ENCODE measurements at places on chromosomes 3 and 15.

- DNase-seq, result no peak
Observed at GRCh38 chr3:80087767-80088166, 320.0 kb upstream of the ROBO1 start.

DNA sequence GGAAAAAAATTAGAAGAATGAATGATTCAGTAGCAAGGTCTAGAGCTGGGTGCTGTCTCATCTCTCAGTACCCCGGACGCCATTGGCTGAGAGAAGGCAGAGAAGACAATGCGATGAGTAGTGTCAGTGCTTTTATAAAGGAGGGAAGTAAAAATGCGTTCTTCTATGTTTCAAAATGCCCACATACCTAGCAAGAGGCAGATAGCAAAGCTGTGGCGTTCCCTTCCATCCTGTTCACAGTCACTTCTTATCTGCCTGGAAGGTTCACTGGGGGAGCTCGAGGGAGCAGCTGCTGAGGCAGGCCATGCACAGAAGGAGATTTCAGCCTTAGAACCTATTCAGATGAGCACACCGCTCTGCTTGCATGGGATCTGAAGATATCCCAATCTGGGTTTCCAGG, 234.0 kb downstream of the RPLP1 start:
- DNase-seq, result no peak

DNA sequence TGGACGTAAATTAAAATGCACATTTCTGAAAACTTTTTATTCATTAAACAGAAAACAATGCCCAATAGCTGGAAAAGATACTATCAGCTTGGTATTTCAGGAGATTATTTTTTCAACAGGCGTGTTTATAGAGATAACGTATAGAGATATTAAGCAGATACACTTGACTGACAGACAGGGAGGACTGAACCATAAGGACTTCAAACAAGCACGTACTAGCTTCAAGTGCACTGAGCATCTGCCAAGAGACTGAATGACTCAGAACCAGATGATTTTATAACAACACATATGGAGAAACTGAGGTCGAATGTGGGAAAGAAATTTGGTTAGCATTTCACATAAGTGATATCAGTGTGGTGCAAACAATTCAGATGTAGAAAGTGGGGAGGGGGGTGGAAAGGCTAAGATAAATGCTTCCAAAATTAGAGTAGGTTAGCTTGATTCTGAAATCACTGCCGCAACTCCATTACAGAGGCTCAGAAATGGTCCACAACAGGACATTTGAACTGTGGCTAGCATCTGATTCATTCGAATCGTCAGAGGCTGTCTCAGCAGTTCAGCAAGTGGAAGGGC, 103.5 kb downstream of the SEMA6D start:
- DNase-seq, result no peak

GRCh38 chr3:45871780-45872179, 14.6 kb upstream of the CCR9 start:
- DNase-seq, result no peak

DNA sequence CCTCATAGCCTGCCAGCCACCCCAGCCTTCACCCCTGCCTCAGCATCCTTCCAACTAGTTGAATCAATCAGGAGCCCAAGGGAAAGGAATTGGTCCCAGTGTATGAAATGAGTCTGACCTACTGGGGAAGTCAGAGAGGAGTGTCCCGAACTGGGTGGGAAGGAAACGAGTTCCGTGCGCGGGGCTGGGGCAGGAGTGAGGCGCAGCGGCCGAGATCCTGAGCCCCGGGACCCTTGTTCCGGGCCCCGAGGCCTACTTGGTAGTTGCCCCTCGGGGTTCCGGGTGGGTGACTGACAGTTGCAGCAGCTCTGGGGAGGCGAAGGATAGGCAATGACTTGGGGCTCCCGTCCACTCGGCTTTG, 1.1 kb upstream of the PLCL2 start:
- DNase-seq, result no peak

GRCh38 chr3:5095886-5096285, 26.2 kb upstream of the ARL8B start:
- DNase-seq, result no peak

GRCh38 chr3:160477750-160478149, 28.2 kb upstream of the TRIM59 start:
- DNase-seq, result no peak

- DNase-seq, result no peak
Observed at GRCh38 chr3:129343643-129344360, 65.1 kb downstream of the HMCES start.

GRCh38 chr3:160454995-160455394, 5.4 kb upstream of the TRIM59 start:
- no peak for DNase-seq

DNA sequence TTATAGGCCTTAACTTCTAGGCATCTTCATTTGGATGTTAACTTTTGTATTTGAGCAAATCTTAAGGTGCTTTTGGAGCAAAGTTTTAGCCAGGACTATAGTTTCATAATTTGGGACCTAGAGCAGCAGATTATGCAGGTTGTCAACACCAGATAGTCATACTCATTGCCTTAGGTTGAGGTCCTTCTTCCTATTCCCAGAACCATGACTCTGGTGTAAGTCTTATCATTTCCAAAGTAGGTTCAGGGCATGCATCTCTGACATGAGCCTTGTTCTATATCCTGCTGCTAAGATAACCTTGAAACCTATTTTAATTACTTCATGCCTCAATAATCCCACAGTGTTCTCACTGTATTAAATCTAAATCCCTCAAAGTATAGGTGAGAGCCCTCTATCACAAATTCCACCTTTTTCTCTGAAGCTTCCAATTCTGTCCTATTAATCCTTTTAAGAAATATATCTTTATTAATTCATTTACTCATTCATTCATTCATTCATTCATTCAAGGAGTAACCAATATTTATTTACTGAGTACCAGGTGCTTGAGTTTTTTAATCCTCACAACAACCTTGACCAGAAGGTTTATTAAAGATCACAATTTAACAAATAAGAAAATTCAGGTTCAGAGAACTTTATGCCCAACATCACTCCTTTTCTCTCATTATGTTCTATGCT, 2.7 kb upstream of the FNDC3B start:
- DNase-seq, result no peak

DNA sequence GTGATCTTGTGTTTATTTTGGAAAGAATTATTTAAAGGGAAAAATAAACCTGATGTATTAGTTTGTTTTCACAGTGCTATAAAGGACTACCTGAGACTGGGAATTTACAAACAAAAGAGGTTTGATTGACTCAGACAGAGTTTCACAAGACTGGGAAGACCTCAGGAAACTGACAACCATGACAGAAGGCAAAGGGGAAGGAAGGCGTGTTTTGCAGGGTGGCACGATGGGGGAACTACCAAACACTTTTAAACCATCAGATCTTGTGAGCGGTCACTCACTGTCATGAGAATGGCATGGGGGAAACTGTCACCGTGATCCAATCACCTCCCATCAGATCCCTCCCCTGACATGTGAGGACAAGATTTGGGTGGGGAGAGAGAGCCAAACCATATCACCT, 87.0 kb downstream of the TP63 start:
- DNase-seq, result no peak

DNA sequence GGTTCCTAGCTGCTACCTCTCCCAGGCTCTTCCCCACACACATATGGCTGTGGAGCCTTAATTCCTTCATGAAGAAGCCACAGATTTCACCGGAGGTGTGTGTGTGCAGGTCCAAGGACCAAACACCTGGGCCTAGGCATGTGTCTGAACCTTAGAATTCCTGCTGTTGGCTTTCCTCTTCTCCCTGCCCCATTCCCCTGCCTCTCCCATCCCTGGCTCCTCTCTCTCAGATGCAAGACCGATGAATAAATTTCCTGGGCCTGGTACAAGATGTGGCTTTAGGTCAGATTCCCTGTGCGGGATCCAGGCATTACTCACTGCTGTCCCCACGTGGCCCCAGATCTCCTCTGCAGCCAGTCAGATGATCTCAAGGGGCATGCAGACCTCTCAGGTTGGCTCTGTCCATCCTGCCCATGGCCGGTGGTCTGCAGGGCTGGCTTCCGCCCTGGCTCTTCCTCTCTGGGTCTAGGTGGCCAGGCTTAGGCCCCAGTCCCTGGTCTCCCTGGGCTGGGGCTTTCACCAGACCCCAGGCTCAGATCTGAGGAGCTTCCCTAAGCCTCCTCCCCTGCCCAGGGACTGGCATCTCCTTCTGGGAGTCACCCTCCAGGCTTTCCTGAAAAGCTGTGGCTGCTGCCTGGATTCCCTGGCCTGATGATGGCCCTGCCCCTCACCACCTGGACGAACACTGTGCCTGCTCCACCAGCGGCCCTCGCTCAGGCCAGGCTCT, 20.5 kb downstream of the CCR9 start:
- no peak for DNase-seq

GRCh38 chr3:61594964-61595285, 33.6 kb downstream of the PTPRG start:
- DNase-seq, result no peak

GRCh38 chr15:58453931-58454793, 22.4 kb downstream of the LIPC start:
- DNase-seq, result no peak

DNA sequence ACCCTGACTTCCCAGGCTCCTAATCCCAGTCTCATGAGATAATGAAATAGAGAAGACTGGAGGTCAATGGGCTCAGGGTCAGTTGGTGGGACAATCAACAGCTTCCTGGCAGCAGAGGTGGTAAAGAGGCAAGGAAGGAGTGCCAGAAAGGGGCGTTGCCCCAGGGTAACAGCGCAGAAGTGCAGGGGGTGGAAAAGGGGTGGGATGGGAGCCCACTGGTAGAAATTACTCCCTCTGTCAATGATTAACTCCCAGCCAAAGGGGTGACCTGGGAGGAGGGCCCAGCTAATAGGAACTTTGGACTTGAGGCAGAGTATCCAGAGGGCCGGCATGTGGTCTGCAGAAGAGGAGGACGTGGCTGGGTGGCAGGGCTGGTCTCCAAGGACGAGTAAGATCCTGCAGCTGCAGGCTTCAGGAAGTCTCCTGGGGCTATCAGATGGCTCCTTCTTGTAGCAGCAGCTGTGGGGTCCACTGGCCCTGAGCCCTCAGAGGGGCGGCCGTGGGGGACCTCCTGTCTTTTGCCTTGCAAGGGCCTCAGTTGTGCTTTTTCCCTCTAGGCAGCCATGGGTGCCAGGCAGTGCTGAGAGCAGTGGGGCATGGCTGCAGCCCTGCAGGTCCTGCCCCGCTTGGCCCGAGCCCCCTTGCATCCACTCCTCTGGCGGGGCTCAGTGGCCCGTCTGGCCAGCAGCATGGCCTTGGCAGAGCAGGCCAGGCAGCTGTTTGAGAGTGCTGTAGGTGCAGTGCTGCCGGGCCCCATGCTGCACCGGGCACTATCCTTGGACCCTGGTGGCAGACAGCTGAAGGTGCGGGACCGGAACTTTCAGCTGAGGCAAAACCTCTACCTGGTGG, 2.3 kb downstream of the GLYCTK start:
- no peak for DNase-seq

DNA sequence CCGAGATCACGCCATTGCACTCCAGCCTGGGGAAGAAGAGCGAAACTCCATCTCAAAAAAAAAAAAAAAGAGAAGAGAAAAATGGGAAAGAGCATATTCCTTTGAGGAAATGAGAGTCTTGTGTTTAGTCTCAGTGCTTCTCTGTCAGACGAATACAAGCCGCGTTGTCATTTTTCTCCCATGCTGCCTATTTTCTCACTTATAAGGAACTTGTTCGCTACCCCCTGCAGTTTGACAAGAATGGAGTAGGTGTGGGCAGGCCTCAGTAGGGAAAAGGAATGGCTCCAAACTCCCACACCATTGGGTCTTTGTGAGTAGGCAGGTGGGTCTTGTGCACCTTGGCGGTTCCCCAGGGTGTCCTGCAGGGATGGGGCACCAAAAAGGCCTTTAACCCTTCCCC, 6.5 kb downstream of the GPR160 start:
- DNase-seq, result no peak

DNA sequence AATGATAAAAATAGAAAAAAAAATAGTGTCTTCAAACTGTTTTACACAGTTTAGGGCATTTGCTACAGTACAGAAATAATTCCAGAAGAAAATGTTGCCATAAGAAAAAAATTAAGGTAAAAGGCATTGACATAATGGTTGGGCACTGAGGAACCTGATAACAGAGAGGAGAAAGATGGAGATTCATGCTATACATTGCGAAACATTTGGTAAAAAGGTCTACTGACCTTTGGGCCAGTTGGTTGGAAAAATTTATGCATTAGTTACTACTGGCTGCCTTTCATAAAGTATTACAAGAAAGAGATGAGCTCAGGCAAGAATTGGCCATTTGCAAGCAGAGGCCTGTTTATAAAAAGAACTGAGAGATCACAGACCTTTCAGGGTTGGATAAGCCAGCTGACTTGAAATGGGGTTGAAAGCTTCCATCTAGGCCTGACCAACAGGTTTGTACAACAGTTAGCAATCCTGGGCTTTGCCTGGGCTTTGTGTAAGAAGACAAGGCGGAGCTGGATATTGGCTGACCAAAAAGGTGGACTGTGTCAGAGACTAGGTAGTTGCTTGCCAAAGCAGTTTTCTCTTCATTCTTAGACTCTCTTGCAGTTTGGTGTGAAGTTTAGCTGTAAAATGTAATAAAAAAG, 166.6 kb upstream of the MCTP2 start:
- no peak for DNase-seq

DNA sequence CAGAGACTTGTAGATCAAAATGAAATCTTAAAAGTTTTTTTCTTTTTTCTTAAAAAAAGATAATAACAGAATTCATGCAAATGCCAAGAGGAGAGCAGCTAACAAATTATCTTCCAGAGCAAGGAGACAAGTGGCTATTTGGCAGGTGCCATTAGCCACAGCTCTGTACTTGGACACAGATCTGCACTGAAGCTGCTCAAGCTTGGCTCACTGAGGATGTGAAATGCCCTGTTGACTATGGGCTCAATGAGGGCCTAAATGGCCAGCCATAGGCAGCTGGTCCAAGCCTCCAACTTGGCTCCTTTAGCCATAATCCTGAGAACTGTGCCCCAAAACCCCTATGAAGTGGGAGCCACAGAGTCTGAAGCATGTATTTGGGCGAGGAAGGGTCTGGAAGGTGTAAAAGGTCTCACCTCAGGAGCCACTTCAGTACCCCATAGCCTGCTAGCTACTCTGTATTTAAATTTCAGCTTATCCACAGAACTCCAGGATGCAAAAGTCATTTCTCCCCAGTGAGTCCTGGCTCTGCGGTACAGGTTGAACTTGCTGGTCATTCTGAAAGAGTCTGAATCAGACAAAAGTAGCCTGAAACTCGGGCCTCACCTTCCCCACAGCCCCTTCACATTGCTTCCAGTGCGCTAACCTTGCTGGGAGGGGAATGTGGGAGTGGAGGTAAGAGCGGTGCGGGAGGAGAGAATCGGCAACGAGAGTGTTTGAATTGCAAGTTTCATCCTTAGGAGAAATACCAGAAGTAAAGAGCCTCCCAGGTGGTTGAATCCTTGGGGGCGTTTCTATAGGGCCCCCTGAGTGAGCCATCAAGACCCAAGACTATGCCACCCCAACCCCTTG, 48.0 kb downstream of the ZIC4 start:
- DNase-seq, result no peak
